ENCODE measurements at places on chromosomes 6 and 20. TPM values are rescaled to one million over a fixed set of nuclear protein-coding genes. Genes with fewer than 3 reads are reported as not detected.

DNA sequence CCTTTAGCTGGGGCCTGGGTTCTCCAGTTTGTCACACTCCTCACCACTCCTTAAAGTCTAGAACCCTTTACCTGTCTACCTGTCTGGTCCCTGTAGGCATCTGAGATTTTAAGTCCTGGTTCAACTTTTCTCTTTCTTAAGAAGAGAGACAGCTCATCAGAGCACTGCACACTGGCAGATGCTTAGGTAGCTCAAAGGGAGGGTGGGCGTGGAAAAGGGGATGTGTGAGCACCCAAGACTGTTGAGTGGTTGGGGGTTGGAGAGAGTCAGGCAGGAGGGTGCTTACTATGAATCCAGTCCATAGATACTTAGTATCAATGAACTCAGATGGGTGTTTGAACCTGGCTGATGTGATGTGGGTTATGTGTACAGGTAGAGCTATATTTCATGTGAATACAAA is 6.6 kb upstream of the KCNG1 start:
- no peak for DNase-seq

- no peak for DNase-seq
Measured at GRCh38 chr20:1435337-1435699, 31.3 kb downstream of the NSFL1C start.

GRCh38 chr20:62511915-62512610 is 36.3 kb upstream of the GATA5 start:
- no peak for DNase-seq

- no peak for DNase-seq
Measured at GRCh38 chr6:73394577-73395354, at the start of gene DDX43. TSS of gene DDX43 (plus strand) at chr6:73394828. CDS start at chr6:73394906, 78 bp downstream.

DNA sequence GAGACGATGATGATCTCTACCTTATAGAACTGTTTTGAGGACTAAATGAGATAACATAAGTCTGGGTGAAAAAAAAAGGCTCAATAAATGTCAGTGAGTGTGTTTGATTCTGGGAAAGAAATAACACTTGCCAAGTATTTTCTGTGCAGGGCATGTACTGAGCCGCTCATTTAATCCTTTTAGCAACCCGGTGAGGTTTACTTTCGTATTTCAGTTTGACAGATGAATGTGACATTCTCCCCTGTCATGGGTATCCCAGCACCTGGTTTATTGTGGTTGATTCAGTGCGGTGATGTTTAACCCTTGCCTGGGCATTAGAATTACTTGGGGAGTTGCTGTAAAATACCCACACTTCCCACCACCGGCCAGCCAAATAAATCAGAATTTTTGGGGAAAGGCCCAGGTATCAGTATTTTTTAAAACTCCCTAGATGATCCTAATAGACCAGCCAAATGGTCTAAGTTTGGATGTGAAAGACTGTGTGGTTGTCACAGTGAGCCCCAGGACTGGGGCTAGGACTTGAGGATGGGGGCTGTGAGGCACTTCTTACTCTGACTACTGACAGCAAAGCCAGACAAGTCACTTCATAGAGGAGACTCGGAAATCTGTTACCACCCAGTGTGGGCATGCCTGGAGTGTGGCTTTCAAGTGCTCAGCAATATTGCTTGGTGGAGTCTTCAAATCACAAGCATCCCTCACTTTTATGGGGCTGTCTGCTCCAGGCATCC is 100.2 kb upstream of the KCNG1 start:
- DNase-seq, result no peak

- DNase-seq, result no peak
Measured at GRCh38 chr6:36130667-36131510, 576 bp downstream of the MAPK13 start.

- DNase-seq, result no peak
Measured at GRCh38 chr6:57268294-57268640, 46.2 kb upstream of the RAB23 start.

GRCh38 chr6:56517155-56517745 is 125.4 kb downstream of the DST start:
- no peak for DNase-seq

DNA sequence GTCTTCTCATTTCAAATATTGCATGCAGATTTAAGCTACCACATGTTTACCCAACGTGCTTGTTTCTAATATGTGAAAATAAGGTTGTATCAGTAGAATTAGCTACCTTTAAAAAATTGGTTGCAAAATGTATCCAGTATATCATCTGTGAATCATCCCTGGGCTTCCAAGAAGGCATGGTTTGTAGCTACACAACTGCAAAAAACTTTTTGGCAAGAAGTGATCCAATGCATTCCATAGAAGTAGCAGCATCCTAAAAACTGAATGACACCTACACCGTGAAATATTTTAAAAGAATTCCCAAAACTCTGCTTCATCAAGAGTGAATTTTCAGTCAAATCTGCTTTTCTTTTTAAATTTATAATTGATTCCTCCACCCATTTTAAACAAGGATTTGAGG is 89.1 kb downstream of the AIG1 start:
- DNase-seq, result no peak

DNA sequence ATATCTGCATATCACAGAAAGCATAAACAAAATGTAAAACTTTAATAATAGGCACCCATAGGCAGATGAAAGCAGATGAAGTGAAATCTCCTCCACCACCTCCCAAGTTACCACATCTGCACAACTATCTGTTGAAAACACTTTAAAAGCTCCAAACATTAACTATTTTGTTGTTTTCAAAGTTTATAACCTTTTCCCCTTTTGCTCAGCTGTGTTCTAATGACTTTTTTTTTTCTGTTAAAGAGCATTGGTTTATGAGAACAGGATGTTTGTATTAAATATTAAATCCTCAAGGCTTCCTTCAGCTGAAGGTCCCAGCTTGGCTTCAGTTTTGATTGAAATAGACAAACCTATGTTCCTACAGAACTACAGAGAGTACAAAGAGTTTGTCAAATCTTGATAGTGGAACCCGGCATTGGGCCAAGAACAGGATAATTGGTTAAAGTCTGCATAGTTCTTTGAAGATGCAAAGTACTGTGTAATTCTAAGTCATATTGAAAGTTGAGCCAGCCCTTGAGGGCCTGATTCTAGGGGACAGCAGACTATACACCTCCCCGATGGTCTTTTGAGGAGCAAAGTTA is 255.1 kb upstream of the JAG1 start:
- DNase-seq, result no peak

DNA sequence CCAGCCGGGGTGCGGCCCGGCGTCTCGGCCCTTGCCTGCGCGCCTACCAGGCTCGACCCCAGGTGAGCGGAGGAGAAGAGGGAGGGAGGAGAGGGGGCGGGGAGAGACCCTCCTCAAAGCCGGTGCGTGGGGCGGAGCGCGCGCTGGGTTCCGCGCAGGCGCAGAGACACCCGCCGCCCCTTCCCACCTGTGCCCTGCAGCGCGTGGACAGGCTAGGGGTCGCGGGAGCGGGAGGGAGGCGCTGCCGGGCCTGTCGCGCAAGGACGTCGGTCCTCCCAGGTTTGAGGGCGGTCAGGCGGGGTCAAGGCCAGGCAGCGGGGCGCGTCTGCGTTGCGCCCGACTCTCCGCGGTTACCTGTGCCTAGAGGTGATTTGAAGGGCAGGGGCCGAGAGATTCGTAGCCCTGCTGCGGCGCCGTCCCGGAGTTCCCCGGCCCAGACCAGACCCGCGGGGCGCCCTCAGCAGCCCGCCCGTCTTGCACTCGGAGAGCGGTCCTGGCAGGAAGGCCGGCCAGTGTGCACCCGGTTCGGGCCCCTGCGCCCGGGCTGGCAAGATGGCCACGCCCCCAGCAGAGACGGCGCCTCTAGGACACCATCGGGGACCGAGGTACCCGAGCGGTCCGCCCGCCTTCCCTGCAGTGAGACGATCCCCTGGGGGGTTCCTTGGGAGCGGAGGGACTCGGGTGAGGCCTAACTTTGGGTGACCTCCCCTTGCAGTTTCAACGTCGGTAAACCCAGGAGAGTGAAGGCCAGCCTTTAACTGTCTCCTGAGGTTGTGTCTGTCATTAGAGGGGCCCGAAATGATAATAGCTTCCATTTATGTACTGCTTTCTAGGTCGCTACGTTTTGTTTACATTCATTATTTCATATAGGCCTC is 546 bp downstream of the C6orf136 start:
- peak; percentile 79 for DNase-seq

MPIG6B gene
- polyA plus RNA-seq, result 2.8 TPM

SNHG17 gene
- 28.4 TPM for polyA plus RNA-seq

KCNQ2 gene
- polyA plus RNA-seq, result 8.4 TPM

SPINT4 gene
- not detected for polyA plus RNA-seq

OR2J3 gene
- polyA plus RNA-seq, result not detected

Measured in left lung (tissue), 14 donors.